ENCODE measurements at places on chromosomes 4 and X. TPM values are rescaled to one million over a fixed set of nuclear protein-coding genes. Genes with fewer than 3 reads are reported as not detected.

DNA sequence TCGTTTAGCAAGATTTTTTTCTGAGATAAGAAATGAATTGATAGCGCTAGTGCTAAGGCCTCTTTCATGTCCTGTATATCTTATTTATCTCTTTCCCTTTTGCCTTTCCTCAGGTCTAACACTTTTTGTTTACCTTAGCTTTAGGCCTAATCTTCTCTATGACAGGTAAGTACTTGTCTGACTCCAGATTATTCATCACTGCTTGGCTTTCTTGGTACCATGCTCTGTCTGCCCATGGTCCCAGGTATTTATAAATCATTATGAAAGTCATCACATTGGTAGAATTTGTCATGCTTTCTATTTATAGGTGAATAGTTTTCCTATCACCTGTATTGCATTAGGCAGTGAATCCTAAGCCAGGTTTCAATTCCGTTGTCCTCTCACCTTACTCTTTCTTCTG, 99.5 kb upstream of the CTSO start:
- DNase-seq = no peak

DNA sequence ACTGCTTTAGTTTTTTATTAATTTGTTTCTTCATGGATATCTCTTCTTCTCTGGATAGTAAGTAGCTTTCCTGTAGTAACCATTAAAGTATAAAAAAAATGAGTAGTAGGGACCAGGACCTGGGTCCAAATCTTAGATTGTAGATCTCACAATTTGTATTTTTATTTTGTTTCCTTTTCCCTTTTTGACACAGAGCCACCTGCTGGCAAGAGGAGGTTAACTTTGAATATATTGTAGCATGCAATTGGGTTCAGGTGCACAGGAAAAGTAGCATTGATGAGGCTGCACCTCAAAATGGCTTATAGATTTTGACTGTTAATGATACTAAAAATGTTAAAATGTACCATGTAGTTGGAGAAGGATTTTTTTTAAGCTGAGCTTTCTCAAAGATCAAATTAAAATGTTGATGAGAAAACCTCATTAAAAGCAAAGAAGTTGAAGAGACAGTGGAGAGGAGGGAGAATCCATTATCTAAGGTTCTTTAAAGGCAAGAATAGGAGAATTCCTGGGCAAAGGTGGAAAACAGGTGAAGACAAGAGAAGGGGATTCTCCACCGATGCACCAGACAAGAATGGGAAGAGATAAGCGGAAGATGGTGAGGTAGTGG, 48.3 kb upstream of the HPGDS start:
- DNase-seq = no peak

DNA sequence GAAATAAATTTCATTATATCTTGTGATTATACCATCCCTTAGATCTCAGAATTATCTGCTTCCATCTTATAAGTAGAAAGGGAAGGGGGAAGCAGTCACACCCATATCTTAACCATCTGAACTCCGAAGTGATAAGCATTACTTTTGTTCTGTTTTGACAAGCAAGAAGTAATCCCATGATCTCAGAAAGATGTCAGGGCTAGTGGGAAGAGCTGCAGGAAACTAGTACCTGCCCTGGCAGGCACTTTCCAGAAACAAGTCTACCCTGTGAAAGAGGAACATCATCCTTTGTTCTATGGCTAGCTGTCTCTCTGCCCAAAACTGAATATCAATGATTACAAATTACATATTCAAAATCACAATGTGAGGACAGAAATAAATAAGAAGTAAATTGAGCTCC, 244.4 kb downstream of the SPOCK3 start:
- DNase-seq = no peak

DNA sequence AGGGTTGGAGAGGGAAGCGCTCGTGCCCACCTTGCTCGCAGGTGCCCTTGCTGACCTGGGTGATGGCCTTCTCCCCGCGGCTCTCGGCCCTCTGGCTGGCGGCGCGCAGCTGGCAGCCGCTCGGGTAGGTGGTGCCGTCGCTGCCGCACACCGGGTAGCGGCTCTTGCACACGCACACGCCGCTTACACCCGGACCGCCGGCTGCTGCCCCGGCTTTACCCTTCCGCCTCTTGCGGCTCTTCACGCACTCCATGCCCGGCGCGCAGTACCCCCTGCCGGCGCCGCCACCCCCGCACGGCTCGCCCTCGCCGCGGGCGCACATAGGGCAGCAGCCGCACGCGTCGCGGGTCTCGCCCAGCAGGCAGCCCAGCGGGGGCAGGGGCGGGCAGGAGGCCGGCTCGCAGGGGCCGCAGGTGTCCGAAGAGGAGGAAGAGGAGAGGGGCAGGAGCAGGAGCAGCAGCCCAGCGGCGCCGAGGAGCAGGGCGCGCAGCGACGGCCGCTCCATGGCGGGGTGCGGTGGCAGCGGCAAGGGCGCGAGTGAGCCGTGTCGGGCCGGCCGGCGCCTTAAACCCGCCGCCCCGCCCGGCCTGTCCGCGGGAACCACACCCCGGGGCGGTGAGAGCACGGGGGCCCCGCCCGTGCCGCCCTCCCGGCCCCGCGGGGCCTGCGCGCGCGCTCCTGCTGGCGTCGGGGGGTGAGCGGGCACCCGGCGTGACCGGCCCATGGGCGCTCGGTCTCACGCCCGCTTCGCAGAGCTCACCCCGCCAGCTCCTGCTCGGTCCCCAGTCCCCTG, at the start of gene IGFBP7:
Gene IGFBP7 (minus strand): TSS at position 539 of the 793 bp plus-strand sequence. CDS start 34 bp downstream, at position 505.
- peak; percentile 55 for DNase-seq

DNA sequence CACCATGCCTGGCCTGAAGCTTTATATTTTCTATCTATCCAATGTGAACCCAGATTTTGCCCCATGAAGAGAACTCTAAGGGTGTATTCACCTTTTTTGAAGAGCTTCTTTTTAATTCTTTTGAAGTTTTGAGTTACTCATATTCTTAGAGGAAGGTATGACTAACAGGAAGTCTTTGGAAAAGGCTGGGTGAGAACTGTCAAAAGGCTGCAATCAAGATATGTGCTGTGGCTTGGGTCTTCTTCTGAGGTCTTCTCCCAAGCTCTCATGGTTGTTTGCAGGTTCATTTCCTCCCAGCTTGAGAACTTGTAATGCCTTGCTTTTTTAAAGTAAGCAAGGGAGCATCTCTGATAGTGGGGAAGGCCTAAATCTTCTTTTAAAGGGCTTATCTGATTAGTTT, 3.1 kb upstream of the C4orf17 start:
- no peak for DNase-seq

DNA sequence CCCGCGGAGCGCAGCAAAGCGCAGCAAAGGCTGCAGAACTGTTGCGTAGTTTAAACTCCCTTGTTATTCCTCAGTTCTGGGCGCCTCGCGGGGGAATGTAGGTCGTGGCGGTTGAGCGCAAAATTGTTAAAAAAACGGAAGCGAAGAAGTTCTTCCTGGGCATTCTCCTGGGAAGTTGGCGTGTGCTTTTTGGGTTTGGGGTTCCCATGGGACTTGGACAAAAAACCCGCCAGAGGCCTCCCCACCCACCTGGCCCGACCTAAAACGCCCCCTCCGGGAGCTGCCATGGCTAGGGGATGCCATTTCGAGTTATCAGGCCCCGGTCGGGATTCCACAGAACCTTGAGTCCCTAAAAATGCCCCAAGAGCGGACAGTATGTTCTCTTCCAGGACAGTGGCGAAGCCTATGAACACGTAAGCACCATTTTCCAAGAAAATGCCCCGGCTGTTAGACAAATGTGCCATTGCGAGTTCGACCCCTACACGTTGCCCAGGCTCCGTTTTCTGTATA, 8.9 kb downstream of the ZIC3 start:
- no peak for DNase-seq

- no peak for DNase-seq
Observed at GRCh38 chrX:16125520-16126149, 2.3 kb downstream of the GRPR start.

GRCh38 chrX:73977542-73978169, 326.3 kb upstream of the ZCCHC13 start:
- no peak for DNase-seq

DNA sequence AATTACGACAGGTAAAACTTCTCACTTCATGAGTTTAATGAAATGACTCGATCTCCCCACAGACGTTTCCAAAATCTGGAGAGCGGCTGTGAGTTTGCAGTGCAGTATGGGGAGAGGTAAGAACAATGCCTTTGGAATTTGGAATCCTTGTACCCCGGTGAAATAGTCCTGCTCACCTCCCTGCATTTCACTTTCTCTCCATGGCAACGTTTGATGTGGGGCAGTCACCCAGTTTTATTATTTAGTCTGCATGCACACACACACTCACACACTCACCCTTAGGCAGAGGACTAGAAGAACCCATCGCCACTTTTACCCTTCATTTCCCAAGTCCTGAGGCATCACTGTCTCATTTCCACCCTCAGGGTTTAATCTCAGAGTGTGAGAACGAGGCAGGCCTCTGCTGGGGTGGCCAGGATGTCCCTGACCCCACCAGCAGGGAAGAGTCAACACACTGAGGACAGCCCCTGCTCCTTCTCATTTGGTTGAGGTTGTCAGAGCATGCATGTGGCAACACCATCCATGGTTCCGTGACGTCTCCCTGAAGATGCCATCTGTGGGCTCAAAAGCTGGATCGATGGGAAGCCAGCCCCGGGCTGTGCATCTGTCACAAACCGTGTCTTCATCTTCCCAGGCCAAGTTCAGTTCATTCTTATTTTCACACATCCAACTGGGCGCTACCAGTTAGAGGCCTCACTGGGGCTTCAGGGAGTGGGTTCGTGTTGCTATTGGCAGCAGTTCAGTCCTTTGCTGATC, 119.8 kb upstream of the TRIM2 start:
- peak; percentile 31 for DNase-seq

GRCh38 chr4:157772907-157773306, 399.9 kb downstream of the GASK1B start:
- no peak for DNase-seq

- no peak for DNase-seq
Observed at GRCh38 chrX:136714626-136715599, 65.8 kb downstream of the ARHGEF6 start.

GRCh38 chrX:17441965-17442364, 67.0 kb downstream of the NHS start:
- DNase-seq = no peak

DNA sequence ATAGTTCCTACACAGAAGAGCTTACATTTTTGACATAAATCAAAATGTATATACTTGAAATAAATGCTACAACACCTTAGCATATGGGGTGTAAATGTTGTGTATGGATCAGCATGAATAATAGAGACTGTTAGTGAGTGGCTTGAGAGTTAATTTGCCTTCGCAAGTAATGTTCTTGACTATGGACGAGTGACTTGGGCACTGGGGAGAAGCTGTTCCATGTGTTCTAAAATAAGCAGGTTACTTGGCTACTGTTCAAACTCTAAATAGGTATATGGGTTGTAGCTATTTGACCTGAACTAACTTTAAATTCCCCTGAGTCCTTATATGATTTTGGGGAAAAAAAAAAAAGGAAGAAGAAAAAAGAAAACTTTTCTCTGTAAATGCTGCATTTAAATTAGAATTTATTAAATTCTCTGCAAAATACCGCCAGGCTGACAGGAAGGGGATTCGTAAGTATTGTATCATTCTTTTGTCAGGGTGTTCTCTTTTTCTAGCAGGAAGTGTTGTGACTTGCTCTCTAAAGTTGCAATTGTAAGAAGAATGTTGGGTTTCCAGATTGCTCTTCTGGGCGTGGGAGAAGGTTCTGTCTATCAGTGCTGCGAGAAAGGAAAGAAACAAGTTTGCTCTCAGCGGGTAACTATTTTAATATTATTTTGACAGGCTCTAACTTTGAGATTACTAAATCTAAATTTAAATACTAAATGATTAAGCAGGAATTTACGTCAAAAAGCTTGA, 32.2 kb downstream of the PLS3 start:
- DNase-seq = no peak

- no peak for DNase-seq
Observed at GRCh38 chr4:180675359-180675650, 1567.9 kb upstream of the TENM3 start.

DNA sequence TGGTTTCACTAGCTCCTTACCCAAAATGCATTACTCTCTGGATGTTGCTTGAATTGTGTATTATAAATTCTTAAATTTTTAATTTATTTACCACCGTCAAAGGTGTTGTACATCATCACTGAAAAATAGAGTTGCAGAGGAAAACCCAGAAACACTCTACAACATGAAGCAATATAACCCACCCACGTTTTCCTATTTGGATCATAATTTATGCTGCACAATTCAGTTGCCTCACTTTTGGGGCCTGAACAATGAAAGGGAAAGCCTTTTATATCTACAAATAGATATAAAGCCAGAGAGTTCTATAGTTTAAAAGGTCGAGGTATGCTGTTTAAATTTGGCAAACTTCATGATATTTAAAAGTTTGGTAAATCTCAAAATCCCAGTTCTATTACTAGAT, 115.4 kb downstream of the MGST2 start:
- no peak for DNase-seq

- no peak for DNase-seq
Observed at GRCh38 chrX:56385336-56385735, 153.2 kb downstream of the KLF8 start.

DNA sequence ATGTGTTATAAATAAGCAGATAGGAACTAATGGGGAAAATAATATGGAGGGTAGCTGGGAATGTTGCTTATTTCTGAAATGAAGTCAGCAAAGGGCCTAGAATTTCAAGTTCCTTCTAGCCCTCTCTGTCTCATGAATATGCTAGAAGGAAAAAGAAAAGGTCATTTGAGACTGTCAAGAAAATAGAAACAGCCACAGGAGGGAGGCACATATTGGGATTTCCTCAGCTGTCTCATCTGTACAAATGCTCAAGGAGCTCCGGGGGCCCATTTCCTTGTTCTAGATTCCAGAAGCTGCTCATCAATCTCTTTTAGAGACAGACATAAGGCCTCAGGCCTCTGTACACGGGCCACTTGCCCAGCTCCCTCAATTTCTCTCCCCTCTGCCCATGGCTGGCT, 127.6 kb upstream of the ETNPPL start:
- no peak for DNase-seq

GRCh38 chr4:110260299-110260698, 61.9 kb upstream of the ELOVL6 start:
- no peak for DNase-seq

DNA sequence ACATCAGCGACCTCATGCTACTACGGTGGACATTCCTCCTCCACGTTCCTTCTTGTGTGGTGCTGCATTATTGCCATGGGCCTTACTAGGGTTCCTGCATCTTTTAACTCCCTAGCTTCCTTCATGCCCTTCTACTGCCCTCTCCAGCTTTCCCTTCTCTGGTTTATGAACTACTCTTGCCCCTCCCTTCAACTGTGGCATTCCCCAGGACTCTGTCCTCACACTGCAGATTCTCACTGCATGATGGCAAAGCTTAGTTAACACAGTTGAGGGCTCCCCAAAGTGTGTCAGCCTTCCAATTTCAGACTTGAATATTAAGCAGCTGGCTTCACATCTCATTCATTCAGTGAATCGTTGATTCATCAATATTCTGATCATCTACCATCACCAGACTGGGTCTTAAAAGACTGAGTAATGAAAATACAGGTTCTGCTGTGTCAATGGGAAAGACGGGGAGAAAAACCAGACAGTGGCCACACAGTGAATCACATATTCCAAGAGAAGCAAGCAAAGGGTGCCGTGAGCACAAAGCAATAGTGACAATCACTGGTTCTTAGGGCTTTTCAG, 53.0 kb downstream of the ZFX start:
- no peak for DNase-seq

Gene FGFBP1
- not detected for total RNA-seq

Gene NEIL3
- 0.08 TPM for total RNA-seq

Gene SLC49A3
- 7.6 TPM for total RNA-seq

Gene GPM6B
- total RNA-seq = 0.48 TPM

Gene DSPP
- not detected for total RNA-seq

Gene VCX
- not detected for total RNA-seq

Gene GRIPAP1
- 22.7 TPM for total RNA-seq

Gene STK32B
- total RNA-seq = 0.25 TPM

Gene CXXC4
- 0.38 TPM for total RNA-seq

Gene REELD1
- total RNA-seq = 0.50 TPM

Gene PCDH10
- not detected for total RNA-seq

Gene ARL9
- 0.13 TPM for total RNA-seq

Gene PLCXD1
- 11.4 TPM for total RNA-seq

Gene MGST2
- total RNA-seq = 108 TPM

Gene CT45A10
- 0.45 TPM for total RNA-seq

All from left lobe of liver (tissue), 2 donors.